Left renal pelvis (tissue), 4 donors: ENCODE measurements at places on chromosomes 7 and 10. TPM values are rescaled to one million over a fixed set of nuclear protein-coding genes. Genes with fewer than 3 reads are reported as not detected.

The BAMBI gene
- polyA plus RNA-seq: 46.6 TPM

The PPP1R17 gene
- polyA plus RNA-seq: not detected

The STAMBPL1 gene
- polyA plus RNA-seq: 2.1 TPM

The ACTA2 gene
- 157 TPM for polyA plus RNA-seq

The CALD1 gene
- 270 TPM for polyA plus RNA-seq

The TUBAL3 gene
- polyA plus RNA-seq: not detected

- DNase-seq: no peak
These were observed 7.6 kb downstream of the CALCR start for GRCh38 chr7:93566876-93567275.

GRCh38 chr10:57320416-57320815 lies 947.3 kb downstream of the IPMK start:
- no peak for DNase-seq

GRCh38 chr10:51241461-51241860 lies 167.2 kb downstream of the PRKG1 start:
- DNase-seq: no peak

- DNase-seq: no peak
These were observed 141.4 kb upstream of the TMEM196 start for GRCh38 chr7:19914866-19915265.

- no peak for DNase-seq
These were observed 34.0 kb downstream of the MXI1 start for GRCh38 chr10:110241407-110241806.

GRCh38 chr10:47262606-47263533 lies 37.1 kb upstream of the GDF10 start:
- DNase-seq: no peak

- DNase-seq: no peak
These were observed 88.8 kb downstream of the GPR85 start for GRCh38 chr7:112997831-112998230.

- DNase-seq: no peak
These were observed 82.4 kb downstream of the SHH start for GRCh38 chr7:155729847-155730246.

- DNase-seq: no peak
These were observed 59.5 kb downstream of the ST8SIA6 start for GRCh38 chr10:17394854-17395253.

DNA sequence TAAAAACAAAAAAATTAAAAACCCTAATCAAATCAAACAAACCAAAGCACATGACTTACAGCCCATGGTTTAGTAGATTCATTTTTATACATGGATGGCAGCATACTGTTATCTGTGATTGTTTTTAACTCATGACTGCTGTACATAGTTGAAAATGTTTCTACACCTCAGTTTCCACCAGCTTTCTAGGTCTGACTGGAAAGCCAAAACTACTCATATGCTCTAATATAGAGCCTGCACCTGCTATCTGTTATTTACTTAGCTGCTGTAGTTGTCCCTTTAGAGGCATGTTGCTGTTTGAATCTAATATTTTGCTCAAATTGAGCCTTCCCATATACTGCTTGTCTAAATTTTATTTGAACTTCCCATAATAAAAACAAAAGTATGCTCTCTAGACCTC lies 289.9 kb upstream of the LRRN3 start:
- DNase-seq: no peak

GRCh38 chr10:14296065-14296709 lies 34.5 kb downstream of the FRMD4A start:
- no peak for DNase-seq

DNA sequence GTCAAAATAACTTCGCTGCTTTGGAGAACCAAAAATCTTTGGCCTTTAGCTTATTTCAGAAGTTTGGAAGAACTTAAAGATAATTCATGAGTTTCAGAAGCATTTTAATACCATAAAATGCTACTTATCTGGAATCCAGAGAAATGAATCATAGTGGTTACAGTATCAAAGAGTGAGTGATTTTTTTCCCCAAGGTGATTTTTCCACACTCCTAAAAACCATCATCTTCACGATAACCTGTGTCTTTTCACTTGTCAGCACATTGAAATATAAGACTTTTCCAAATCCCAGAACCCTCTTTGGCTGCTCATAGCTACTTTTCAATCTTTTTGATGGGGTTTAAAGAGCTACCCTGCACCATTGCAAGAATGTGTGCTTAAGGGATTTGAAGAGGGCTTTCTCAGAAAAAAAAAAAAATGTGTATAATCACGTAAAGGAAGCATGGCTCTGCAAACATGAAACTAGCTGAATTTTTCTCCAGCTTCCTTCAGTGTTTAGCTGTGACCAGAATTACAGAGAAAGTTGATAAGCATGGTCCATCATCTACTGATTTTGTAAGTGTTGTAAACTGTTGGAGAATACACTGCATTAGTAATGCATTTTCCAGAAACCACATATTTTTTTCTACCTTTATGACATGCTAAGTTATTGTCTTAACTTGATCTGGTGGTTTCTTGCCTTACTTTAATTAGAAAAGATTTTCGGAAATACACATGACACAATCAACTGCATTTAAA lies 134.9 kb downstream of the BICC1 start:
- DNase-seq: no peak

GRCh38 chr7:4470246-4470645 lies 211.8 kb upstream of the FOXK1 start:
- no peak for DNase-seq
